Germinal center (tissue), 1 donor: ENCODE measurements at places on chromosomes 4 and X.
A peak's percentile ranks its signal among the peaks of the same experiment; 100 is the strongest.

DNA sequence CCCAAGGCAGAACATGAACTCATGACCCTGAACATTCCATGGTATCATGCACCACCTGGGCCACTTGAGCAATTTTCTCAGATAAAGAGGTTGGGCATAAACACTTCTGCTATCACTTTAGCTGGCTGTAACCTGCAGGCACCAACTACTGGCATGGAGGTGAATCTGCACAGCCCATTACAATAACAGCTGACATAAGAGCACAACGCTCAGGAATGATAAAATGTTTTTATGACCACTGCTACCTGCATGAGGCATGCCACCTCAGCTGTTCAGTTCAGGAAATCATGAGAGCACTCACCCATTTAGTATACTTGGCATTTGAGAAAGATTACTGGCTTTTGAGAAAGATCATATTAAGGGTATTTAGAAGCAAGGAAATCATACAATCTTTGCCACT lies 85.7 kb upstream of the SPIN4 start:
- DNase-seq = no peak

DNA sequence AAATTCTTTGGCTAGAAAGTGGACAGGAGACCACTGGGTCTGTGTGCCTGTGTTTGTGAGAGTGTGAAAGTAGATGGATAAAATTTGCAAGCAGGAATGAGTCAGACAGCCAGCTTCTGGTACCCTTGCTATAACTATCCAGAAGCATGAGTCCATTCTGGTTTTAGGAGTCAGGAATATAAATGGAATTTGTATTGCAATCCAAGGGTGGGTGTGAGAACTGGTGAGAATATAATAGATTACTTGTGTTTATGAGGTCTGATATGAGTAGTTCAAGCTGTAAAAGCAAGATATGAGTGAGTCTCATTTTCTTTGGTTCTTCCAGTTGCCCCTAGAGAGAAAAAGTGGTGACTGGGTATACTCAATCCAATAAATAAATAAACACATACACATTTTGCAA lies 212.7 kb upstream of the TAPT1 start:
- no peak for DNase-seq

DNA sequence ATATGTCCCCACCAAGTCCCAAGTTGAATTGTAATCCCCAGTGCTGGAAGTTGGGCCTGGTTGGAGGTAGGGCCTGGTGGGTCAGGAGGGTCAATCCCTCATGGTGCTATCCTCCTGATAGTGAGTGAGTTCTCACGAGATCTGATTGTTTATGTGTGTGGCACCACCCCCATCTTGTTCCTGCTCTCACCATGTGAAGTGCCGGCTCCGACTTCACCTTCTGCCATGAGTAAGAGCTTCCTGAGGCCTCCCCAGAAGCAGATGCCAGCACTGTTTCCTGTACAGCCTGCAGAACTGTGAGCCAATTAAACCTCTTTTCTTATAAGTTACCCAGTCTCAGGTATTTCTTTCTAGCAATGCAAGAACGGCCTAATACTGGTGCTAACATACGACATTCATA lies 22.7 kb upstream of the TMEM33 start:
- DNase-seq = no peak

DNA sequence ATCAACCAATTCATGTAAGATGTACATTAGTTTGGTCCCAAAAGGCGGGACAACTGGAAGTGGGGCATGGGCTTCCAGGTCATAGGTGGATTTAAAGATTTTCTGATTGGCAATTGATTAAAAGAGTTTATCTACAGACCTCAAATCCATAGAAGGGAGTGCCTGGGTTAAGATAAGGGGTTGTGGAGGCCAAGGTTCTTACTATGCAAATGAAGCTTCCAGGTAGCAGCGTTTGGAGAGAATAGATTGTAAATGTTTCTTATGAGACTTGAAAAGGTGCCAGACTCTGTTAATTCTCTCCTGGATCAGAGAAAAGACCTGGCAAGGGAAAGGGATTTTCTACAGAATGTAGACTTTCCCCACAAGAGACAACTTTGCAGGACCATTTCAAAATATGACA lies 2.4 kb downstream of the MGST2 start:
- DNase-seq = no peak

GRCh38 chr4:113756005-113756410 lies 5.5 kb downstream of the CAMK2D start:
- DNase-seq = no peak

DNA sequence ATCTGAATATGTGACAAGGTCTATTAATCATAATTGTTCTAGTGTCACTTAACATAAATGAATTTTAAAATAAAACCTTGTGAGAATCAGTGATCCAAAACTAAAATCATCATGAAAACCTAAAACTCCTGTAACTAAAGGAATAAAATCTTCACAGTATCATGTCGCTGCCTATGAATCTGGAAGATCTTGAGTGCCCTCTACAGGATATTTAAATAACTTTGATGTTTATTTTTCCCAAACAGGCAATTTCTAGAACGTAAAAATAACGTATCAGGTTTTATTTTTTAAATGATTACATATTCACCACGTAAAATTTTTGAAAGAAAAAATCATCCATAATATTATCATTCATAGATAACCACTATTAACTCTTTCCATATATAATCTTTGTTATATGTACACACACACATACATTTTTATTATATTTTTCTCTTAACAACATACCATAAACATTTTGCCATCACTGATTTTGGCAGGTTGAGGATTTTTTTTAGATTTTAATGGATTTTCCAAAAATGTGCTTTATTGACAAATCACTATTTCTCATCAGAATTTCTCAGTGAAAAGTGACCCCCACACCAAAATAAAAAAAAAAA lies 79.6 kb downstream of the COMMD8 start:
- peak; percentile 14 for DNase-seq

DNA sequence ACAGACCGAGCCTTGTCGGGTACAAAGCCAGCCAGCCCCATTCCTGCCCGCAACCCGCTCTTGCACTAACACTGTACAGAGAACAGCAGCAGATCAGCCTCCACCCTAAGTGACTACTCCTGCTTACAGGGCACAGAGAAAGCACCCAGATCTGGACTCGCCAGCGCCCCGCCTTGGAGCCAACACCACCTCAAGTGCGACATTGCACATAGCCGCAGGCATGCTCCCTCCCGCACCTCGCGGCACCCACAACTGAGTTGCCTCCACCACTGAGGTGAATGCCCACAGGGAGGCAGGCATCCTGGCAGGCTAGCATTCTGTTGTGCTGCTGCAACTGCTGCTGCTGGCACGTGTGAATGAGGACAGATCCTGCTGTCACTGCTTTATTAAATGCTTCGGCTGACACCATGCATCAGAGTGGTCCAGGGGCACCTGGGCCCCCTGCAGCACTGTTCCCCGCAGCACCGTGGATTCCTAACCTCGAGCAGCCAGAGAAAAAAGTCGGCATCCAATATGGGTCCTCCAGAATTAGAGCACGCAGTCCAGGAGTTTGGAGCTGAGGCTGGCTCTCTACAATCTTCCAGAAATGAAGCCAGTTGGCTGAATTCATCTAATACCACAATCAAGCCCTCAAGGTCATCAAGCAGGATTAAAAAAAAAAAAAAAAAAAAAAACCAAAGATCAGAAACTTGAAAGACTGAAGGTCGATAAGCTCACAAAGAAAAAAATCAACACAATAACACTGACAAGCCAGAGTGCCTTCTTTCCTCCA lies 352.9 kb downstream of the GASK1B start:
- DNase-seq = no peak

GRCh38 chr4:184163813-184164212 lies 53.9 kb downstream of the ENPP6 start:
- no peak for DNase-seq

DNA sequence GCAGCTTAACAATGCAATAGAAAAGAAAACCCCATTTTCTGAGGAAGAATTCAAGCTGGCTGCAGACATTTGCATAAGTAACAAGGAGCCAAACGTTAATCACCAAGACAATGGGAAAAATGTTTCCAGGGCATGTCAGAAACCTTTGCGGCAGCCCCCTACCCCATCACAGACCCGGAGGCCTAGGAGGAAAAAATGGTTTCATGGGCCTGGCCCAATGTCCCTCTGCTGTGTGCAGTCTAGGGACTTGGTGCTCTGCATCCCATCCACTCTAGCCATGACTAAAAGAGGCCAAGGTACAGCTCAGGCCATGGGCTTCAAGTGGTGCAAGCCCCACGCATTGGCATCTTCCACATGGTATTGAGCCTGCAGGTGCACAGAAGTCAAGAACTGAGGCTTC lies 147.0 kb upstream of the NR3C2 start:
- no peak for DNase-seq

DNA sequence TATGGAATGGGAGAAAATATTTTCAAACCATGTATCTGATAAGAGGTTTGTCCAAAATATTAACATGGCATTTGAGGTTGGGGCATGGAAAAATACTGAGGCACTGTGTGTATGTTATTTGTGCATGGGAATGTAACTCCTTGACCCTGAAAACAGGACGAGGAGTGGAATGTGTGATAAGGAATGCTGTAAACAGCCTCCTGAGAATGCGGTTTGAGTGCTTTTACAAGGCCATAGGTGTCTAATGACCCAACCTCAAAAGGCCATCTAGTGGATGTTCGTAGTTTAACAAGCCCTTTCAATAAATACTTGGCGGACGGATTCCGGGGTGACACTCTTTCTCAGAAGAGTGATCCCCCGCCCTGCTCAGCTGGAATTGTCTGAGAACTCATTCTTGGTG lies 162.9 kb upstream of the USP9X start:
- DNase-seq = no peak

DNA sequence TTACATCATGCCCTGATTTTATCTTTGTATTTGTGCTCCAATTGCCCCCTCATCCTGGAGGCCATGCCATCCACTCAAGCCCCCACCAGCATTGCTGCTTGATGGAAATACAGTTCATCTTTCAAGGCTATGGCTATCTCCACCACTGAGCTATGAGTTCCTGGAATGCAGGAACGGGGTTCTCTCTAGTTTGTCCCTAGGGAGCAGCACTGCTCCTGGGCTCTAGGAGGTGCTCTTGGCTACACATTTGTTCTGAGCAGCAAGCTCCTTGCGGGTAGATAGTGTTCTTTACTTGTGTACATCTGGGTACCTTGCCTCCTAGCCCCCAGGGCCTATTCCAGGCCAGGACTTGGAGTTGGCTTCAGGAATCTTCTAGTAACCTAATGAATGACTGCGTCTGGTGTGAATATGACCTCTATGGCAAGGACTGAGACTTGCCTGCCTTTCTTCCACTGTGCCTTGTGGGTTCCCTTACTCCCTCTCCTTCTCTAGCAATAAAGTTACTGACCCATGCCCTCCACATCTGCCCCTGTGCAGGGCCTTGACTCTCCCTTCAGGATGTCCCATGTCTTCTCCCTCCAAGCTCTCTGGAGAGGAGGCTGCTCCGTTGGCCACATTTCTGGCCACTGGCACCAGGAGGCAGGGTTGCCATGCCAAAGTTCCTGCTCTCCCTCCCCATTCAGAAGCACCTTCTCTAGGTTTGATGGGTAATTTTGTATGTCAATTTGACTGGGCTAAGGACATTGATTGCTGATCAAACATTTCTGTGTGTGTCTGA lies 7.6 kb downstream of the CITED1 start:
- no peak for DNase-seq

DNA sequence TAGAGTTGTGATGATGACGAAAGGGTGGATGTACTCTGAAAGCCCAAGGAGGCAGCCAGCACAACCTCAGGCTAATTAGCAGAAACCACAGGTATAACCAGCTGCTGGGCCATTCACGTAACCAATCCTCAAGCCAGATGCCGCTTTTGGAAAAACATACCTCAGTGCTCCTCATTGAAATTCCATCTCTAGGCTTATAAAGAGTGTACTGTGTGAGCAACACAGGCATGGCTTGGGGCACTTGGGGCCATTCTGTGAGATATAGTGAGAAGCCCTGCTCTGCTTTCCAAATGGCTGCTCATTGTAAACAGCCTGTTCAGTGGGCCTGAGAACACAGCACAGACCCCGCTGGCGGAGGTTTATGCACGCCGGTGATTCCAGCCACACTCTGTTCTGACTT lies 182.1 kb upstream of the HHIP start:
- no peak for DNase-seq

- peak; percentile 42 for DNase-seq
These were observed 11.0 kb downstream of the SUPT20HL1 start for GRCh38 chrX:24371391-24371972.

GRCh38 chrX:84415140-84415539 lies 87.1 kb downstream of the HDX start:
- no peak for DNase-seq

DNA sequence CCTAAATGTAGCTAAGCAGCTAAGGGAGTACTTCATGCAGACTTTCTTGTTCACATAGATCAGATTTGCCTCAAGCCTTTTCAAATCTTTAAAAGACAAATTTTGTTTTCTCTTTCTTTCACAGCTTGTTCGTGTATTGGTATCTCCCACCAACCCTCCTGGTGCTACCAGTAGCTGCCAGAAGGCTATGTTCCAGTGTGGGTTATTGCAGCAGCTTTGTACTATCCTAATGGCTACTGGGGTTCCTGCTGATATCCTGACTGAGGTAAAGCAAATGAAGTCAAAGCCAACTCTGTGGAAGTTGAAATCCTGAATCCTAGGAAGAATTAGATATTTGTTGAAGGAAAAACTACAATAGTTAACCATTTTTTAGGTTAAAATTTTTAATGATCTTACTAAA lies 62.6 kb downstream of the USO1 start:
- no peak for DNase-seq

DNA sequence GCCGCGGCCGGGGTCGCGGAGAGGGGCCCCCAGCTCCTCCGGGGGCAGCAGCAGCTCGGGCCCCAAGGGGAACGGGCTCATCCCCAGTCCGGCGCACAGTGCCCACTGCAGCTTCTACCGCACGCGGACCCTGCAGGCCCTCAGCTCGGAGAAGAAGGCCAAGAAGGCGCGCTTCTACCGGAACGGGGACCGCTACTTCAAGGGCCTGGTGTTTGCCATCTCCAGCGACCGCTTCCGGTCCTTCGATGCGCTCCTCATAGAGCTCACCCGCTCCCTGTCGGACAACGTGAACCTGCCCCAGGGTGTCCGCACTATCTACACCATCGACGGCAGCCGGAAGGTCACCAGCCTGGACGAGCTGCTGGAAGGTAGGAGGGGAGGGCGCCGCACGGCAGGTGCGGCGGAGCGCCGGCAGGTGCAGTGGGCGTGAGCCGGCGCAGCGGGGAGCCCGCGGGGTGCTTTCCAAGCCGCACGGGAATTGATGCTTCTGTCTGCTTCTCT lies 886 bp downstream of the DCLK2 start:
- peak; percentile 30 for DNase-seq

DNA sequence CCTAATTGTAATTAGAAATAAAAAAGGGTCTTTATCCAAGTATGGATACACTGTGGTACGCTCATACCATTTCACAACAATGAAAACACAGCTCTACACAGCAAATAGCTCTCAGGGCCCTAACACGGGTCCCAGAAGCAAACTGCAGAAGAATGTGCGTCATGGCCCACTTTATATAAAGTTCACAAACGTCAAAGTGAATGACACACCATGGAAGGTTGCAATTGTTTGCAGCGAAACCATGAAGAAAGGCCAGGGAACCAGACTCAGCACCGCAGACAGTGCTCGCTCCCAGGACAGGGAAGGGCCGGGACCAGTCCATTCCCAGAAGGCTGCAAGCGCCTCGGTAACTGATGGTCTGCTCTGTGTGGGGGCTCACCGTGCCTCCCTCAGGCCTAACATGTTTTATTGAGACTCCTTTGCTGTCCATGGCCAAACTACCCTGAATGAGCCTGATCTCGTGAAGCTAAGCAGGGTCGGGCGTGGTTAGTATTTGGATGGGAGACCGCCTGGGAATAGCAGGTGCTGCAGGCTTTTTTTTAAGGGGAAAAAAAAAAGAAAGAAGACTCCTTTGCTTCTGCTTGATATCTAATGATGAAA lies 47.8 kb downstream of the ACOX3 start:
- DNase-seq = no peak
